ENCODE measurements at places on chromosomes 4 and X.

DNA sequence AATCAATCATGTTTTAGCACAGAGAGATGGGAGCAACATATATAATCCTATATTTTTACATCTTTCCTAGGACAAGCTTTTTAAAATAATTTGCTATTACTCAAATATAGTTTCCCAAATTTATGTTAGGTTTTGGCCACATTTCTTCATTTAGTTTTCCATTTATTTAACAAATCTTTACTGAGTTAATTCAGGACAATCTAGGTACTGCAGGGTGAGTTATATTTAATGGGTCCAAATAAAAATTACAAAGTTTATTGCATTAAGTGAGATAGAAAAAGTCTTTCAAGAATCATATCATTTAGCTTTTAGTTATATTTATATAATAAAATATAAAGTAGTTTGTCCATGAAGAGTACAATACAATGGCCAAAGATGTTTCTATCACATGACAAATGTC, 269.2 kb downstream of the EPHA5 start:
- no peak for DNase-seq

DNA sequence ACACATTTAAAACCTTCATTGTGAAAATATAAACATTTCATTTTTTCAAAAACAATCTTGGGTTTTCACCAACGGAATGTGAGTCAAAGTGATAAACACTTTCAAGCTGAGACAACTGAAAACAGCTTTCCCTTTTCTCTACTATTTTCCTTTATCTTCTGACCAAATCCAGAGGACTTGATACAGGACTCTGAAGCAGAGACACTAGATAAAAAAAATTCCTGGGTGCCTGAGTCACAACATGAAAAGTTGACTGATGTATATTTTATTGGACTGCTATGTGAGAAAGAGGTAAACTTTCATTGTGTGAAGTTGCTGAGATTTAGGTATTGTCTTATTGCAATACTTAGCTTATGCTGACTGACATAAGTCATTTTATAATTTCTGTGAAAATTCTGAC, 411.2 kb downstream of the SPOCK3 start:
- peak; percentile 5 for DNase-seq

DNA sequence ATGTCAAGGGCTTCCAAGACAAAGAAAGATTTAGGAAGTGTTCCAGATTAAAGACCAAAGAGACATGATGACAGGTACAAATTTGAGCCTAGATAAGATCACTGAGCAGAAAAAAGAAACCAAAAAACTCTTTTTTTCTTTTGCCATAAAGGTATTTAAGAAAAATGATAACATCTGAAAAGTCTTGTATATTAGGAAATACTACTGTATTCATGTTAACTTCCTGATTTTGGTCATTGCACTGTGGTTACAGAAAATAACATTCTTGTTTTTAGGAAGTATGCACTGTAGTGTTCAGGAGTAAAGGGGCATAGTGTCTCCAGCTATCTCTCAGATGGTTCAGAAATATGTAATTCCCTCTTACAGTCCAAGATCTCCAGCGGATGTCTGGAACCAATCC, 37.1 kb downstream of the RWDD4 start:
- no peak for DNase-seq

- no peak for DNase-seq
Measured at GRCh38 chrX:154355776-154356140, 18.7 kb downstream of the FLNA start.

GRCh38 chr4:14934704-14935390, 67.4 kb upstream of the CPEB2 start:
- DNase-seq, result no peak

Data from non-pigmented ciliary epithelial cell (primary cell).